ENCODE measurements at places on chromosomes 1 and 21.
A peak's percentile ranks its signal among the peaks of the same experiment; 100 is the strongest.

GRCh38 chr1:62682531-62682930 is 5.7 kb downstream of the DOCK7 start:
- no peak for DNase-seq

DNA sequence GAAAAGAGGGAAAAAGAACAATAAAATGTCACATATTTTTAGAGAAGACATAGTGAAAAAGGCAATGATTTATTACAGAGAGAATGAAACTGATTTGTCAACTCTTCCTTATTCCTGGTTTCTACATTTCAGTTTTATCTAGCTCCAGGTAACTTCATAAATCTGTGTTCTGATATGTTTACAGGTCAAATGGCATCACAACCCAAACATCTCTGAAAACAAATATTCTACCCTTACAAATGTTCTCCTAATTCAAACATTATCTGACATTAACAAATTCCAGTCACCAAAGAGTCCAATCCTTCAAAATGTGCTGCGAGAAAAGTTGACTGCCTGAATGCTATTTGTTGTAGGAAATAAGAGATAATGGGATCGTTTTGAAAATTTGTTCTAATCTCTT is 20.2 kb downstream of the EXTL2 start:
- DNase-seq: no peak

GRCh38 chr1:94401206-94401605 is 17.0 kb upstream of the ABCD3 start:
- DNase-seq: no peak

DNA sequence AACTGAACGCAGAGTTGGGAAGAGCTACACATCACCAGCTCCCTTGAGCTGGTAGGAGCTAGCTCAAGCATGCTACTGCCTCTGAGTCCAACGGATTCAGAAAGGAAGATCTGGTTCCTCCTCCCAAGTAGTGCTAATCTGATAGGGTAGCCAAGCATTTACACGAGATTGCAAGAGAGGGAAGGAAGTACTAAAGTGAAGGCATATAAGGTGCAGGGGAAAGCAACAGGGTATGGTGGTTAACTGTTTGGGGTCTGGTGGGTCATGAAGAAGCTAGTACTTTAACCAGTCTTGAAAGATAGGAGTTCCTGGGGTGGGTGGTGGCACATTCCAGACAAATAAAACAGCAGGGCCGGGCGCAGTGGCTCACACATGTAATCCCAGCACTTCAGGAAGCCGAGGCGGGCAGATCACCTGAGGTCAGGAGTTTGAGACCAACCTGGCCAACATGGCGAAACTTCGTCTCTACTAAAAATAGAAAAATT is 20.2 kb upstream of the ZNF436 start:
- no peak for DNase-seq

- no peak for DNase-seq
Observed at GRCh38 chr1:165633614-165634013, 2.6 kb downstream of the MGST3 start.

- DNase-seq: no peak
Observed at GRCh38 chr1:119374208-119374874, 5.8 kb downstream of the HAO2 start.

DNA sequence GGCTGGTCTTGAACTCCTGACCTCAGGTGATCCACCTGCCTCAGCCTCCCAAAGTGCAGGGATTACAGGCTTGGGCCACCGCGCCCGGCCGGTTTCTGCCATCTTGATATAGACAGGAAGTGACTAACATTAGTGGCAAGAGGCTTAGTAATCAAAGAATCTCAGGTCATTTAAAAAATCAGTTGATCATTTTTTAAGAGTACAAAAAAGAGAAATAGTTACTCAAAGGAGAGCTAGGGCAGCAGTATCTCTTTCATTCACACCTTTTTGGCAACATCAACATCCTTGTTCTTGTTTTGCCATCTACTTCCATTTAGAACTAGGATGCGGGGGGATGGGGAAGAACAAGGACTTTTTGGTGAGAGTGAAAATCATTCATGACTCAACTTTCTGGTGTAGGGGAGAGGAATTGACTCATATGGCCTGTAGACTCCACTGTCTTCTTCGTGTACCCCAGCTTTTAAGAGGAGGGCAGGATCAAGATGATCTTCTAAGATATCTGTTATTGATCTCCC is 8.8 kb downstream of the FCRLB start:
- no peak for DNase-seq

- DNase-seq: no peak
Observed at GRCh38 chr1:113871597-113872113, at the start of gene PTPN22. Gene PTPN22 (minus strand): TSS chr1:113871712.

GRCh38 chr1:105398909-105399308 is 1649.2 kb downstream of the AMY1C start:
- no peak for DNase-seq

GRCh38 chr1:200452850-200453552 is 43.2 kb upstream of the ZNF281 start:
- DNase-seq: no peak

GRCh38 chr1:12454406-12455391 is 163.3 kb downstream of the DHRS3 start:
- DNase-seq: no peak

DNA sequence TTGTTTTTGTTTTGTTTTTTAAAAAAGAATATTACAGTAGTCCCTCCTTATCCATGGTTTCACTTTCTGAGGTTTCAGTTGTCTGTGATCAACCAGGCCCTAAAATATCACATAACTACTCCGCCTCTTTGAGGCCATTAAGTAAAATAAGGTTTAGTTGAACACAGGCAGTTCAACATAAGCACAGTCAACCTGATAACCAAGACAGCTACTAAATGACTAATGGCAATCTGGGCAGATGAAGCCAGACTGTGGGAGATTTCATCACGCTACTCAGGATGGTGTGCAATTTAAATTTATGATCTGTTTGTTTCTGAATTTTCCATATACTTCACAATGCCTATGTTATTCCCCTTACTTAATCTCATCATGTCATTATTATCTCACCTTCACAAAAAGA is 30.1 kb downstream of the LDLRAD1 start:
- no peak for DNase-seq

DNA sequence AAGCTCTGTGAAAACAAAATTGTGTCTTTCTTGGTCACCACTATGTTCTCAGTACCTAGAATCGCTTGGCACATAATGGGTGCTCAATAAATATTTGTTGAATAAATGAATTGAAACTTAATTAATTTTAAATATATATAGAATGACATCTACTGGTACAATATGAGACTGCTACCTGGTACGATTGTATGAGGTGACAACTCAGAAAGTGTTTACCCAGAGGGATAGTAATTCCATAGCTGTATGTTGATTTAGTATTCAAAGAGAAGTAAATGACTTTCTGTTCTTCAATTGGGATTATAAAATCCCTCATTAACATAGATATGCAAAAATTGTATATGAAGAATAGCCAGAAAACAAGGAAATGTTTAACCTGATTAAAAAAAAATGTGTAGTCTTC is 128.7 kb downstream of the RPS6KC1 start:
- no peak for DNase-seq

DNA sequence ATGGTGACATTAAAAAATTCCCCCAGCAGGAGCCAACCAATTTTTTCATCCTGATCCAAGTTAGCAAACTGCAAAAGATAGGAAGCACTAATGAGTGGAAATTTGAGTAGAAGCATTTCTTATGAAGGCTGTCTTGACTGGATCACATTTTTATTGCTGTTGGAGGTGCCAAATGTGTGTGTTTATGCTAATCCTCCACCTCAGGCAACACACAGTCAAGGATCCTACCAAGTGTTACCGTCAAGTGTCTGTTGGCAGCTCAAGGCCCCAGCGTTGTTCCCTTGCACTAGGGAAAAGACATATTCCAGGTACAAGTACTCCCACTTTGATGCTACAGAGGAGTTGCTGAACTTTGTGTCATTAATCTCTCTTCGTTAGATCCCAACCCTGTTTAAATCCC is 18.3 kb downstream of the METTL18 start:
- DNase-seq: no peak

GRCh38 chr1:53511933-53512806 is 53.0 kb downstream of the DMRTB1 start:
- DNase-seq: no peak

- peak; percentile 88 for DNase-seq
Observed at GRCh38 chr1:14923727-14924452, 229.7 kb upstream of the TMEM51 start.

- no peak for DNase-seq
Observed at GRCh38 chr21:21179619-21180298, 181.6 kb downstream of the NCAM2 start.

GRCh38 chr21:33080776-33081175 is 10.8 kb downstream of the OLIG1 start:
- no peak for DNase-seq

DNA sequence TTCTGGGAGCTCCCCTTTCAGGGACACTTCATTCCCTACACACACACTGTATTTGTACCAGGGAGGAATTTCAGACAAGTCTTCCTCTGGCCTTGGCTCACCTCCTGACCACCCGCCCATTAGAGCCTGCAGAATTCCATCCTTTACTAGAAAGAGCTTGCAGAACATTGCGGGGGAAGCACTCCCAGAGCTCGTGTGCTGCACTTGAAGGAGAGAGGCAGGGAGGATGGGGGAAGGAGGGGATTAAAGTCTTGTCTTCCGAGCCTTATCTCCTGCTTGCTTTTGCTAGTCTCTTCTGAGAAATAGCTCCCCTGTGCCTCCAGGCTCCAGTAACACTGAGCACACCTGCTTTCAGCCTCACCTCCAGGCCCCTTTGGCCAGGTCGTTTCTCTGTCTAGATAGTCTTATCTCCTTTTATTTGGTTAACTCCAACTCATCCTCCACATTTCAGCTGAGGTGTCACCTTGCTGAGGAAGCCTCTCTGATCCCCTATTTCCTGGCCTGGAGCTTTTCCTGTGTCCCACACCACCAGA is 62.0 kb downstream of the PCNX2 start:
- no peak for DNase-seq

GRCh38 chr1:35847935-35848565 is 35.0 kb upstream of the AGO1 start:
- DNase-seq: no peak

DNA sequence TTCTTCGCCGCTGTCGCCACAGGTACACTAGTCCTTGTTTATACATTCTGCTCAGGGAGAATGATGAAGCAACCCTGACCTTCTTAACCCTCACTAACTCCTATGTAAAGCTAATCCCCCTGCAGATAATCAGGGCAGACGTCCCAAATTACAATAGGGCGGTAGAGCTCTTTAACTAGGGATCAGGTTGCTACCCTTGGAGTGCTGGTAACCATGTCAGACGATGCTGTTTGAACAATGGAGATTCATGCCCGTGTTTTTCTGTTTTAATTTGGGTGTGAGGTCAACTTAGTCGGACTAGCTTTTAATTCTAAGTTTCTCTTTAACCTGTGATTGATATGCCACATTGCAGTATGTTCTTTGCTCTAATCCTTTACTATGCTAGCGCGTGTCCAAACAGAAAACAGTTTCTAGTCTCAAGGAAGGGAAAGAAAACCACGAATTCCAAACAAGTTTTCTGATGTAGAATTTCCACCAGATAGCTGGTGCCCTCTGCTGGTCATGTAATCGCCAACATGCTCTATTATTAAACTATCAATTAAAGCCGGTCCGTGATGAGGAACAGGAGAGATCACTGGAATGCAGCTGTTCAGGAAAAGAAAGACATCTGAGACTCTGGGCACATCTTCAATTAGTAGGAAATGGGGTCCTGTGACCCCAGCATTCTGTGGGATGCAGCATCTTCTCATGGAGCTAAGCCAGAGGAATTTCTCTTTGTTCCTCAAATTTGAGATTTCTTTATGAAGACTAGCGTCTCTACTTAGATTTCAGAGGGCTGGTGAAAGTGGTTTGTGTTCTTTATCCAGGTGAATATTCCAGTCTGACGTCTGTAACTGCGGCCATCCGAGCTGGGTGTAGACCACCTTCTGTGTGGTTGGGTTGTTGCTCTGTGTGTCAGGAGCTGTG is 18.3 kb upstream of the VAMP3 start:
- DNase-seq: peak; percentile 56

GRCh38 chr1:233721004-233721595 is 107.2 kb downstream of the KCNK1 start:
- DNase-seq: no peak

- no peak for DNase-seq
Observed at GRCh38 chr21:43191971-43192370, 23.2 kb downstream of the CRYAA start.

DNA sequence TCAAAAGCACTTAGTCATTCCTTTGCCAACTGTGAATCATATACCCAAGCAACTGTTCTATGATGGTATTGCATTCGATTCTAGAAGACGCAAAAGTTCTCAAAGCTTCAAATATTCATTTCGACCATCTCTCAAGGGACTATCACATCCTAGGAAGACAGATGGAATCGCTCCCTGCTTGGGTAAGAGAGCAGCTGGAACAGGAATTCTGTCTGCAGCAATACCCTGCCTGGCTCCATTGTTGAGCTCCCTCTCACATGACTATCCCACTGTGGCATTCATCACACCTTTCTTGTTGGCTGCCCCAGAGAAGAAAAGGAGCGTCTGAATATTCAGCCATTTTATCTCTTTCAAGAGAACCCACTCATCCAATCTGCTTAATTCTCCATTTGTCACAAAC is 397.7 kb downstream of the NTNG1 start:
- no peak for DNase-seq

- DNase-seq: no peak
Observed at GRCh38 chr1:31055501-31055900, 10.0 kb downstream of the PUM1 start.

GRCh38 chr21:45340515-45340914 is 52.8 kb upstream of the POFUT2 start:
- DNase-seq: no peak

DNA sequence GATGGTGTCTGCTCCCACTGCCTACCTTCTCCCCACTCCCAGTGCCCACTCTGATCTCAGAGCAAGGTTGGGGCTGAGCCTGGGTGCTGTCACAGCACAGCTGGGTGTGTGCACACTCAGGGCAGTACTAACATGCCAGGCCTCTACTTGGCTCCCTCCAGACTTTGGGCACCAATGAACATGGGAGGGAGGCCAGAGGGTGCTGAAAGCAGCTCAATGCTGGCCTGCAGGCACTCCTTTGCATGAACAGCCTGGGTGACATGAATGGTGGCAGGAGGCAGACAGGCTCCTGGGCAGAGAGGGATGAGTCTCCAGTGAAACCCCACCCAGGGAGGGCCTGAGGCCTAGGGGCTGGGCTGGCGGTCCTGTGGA is 25.8 kb upstream of the DENND1B start:
- DNase-seq: no peak

- no peak for DNase-seq
Observed at GRCh38 chr1:54200519-54200997, 591 bp downstream of the MRPL37 start.
